ENCODE measurements at places on chromosomes 4 and X.

- peak; percentile 8 for DNase-seq
Measured at GRCh38 chrX:108131471-108131870, 39.9 kb downstream of the ATG4A start.

GRCh38 chr4:109436504-109436903, 2.9 kb downstream of the SEC24B start:
- DNase-seq = no peak

- no peak for DNase-seq
Measured at GRCh38 chr4:85965529-85965928, 394.3 kb downstream of the MAPK10 start.

DNA sequence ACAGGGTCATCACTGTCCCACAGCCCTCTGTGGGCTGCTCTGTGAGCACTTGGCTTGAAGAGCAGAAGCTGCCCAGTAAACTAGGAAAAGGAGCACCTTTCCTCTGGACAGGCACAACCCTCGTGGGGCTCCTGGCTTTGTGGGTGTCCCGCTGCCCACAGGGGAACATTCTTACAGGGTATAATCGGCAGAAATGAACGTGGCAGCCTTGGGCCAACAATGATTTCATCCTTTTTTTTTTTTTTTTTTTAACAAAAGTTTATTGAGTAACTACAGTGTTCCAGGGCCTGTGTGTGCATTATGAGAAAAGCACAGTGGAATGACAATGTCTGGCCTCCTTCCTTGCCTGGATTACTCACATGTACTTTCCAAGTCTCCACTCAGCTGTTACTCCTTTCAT, 197.2 kb downstream of the PDGFC start:
- DNase-seq = peak; percentile 32

GRCh38 chr4:141311246-141312204, 90.8 kb downstream of the ZNF330 start:
- DNase-seq = no peak

DNA sequence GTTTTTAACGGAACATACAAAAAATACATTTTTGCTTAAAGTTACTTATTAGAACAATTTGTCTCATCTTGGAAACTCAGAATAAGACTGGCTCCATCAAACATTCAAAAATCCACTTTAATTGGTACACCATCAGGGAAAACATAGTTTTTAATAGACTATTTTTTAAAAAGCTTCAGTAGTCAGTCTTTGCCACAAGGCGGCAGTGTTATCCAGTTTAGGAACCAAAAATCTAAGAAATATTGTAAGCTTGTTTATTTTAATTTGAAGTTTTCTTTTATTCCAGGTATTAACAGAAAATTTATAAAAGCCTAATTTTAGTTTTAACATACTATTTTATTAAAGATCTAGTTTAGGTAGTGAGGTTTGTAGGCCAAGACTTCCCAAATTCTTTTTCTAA, 107.7 kb downstream of the APOOL start:
- DNase-seq = peak; percentile 45

GRCh38 chrX:86148024-86148511, at the start of gene DACH2:
Gene DACH2 (plus strand): TSS chrX:86148451.
- DNase-seq = peak; percentile 56
